ENCODE measurements at places on chromosomes 1 and 21. TPM values are rescaled to one million over a fixed set of nuclear protein-coding genes. Genes with fewer than 3 reads are reported as not detected.

GRCh38 chr1:28534671-28535070, 18.2 kb upstream of the TRNAU1AP start:
- no peak for DNase-seq

GRCh38 chr1:76038287-76039004, 36.1 kb upstream of the ST6GALNAC3 start:
- DNase-seq: no peak

DNA sequence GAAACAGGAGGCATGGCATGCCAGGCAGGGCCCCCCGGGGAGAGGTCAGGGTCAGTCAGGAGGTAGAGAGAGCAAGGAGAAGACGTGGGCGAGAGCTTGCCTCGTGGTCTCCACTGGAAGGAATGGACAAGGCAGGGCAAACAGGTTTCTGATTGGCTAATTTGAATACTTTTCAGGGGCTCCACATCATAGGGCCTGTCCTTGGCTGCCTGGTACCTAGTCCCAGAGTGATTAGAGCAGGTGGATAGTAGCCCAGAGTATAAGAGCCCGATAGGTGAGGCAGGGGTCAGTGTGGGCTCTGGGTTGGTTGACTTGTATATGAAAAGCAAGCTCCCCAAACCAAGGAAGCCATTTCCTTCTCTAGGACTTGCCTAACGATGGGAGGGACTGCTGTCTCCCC, 178.6 kb downstream of the ZP4 start:
- DNase-seq: no peak

Gene PYHIN1
- not detected for polyA plus RNA-seq

DNA sequence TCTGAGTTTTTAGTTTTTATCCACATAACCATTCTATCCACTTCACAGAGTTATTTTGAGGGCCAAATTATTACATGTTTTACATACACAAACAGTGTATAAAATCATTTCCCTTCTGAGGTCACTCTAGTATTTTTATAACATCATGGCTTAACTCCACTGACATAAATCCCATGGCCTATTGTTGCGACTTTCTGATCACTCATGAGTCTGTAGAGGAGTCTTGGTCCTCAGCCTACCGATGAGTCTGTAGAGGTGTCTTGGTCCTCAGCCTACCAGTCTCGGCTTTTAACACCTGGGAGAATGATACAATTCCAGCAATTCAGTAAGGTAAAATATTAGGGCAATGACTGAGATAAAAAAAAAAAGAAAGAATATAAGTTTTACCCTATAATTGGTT, 483.7 kb downstream of the USP25 start:
- DNase-seq: no peak

DNA sequence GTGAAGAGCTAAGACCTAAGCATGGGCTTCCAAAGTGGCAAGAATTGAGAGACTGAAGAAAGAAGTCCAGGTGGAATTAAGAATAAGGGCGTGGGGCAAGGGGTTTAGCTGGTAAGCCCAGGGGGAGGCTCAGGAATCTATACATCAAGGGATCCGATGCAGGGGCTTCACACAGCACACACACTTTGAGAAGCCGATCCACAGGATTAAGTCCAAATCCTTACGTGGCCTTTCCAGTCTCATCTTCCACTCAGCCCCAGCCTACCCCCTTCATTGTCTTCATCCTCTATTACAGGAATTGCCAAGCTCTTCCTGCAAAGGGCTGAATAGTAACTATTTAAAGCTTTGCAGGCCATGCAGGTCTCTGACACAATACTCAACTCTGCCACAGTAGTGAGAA, 101.3 kb downstream of the TGFBR3 start:
- no peak for DNase-seq

DNA sequence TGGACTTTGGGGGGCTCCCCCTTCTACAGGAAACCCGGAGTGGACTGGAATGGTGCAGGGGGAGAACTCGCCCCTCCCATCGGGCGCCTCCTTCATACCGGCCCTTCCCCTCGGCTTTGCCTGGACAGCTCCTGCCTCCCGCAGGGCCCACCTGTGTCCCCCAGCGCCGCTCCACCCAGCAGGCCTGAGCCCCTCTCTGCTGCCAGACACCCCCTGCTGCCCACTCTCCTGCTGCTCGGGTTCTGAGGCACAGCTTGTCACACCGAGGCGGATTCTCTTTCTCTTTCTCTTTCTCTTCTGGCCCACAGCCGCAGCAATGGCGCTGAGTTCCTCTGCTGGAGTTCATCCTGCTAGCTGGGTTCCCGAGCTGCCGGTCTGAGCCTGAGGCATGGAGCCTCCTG, at the start of gene TNFRSF14:
Gene TNFRSF14, plus strand, starts transcription at position 95 of the 401 bp plus-strand sequence. Its CDS starts 294 bp downstream, at position 389.
- DNase-seq: no peak

All from A549 (cell line).